ENCODE measurements at places on chromosomes 12 and 14.

DNA sequence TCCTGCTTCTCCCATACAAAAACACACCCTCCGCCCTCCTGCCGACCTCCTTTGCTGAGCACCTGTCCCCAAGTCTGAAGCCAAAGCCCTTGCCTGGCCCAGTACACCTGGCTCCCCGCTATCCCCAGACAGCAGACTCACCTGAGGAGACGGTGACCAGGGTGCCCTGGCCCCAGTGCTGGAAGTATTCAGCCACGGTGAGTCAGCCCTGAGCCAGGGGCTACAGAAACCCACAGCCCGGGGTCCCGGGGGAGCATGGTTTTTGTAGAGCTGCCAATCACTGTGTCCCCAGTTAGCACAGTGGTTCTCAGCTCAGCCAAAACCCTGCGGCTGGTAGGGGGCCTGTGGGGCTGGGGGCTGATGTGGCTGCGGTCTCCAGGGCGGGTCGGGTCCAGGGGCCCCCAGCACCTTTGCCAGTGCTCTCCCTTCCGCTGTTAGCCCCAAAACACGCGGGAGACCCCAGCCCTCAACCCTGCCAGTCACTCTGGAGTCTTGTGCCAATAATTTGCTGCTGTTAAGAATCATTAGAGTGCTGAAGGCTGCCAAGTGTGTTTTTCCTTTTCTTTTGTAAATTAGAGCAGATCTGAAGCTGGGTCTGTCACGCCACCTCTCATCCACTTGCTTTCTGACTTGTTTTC, 339.0 kb downstream of the TMEM121 start:
- no peak for DNase-seq

GRCh38 chr12:107368586-107368985, 275.2 kb upstream of the CRY1 start:
- DNase-seq: peak; percentile 19

GRCh38 chr12:64691795-64692583, 67.2 kb downstream of the GNS start:
- DNase-seq: no peak

- no peak for DNase-seq
These were observed 595 bp upstream of the KRT85 start for GRCh38 chr12:52367876-52368275.

- DNase-seq: peak; percentile 81
These were observed 29.1 kb downstream of the SH2B3 start for GRCh38 chr12:111434680-111435338.

DNA sequence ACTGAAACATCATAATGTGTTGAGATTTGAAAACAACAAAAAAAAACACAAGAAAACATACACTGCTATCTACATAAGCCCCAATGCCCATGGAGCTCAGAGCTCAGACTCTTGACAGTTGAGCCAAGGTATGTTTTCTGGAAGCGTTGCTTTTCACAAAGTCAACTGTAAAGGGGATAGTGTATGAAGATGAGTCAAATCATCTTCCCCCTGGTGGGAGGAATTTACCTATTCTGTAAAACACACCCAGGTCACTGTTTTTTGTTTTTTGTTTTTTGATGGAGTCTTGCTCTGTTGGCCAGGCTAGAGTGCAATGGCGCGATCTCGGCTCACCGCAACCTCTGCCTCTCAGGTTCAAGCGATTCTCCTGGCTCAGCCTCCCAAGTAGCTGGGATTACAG, 361.4 kb upstream of the DIO2 start:
- no peak for DNase-seq

DNA sequence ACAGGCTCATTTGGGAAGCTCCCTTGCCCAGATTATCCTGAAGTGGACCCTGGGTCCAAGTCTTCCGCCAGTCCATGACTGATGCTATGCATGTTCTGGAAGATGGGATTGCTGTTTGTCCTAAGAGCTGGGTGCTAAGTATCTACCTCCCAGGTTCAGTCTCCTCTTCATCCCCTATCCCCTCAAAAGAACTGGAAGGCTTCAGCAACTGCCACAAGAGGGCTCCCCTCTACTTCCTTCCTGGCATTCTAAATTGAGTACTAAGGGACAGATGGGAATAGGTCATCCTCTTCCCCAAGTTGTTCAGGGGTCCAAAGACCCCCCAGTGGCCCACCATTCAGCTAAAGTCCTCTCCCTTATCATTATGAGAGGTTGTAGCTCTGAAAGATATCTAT, 9.0 kb upstream of the FKBP11 start:
- DNase-seq: no peak

GRCh38 chr12:27474344-27474743, 27.8 kb downstream of the SMCO2 start:
- DNase-seq: no peak

DNA sequence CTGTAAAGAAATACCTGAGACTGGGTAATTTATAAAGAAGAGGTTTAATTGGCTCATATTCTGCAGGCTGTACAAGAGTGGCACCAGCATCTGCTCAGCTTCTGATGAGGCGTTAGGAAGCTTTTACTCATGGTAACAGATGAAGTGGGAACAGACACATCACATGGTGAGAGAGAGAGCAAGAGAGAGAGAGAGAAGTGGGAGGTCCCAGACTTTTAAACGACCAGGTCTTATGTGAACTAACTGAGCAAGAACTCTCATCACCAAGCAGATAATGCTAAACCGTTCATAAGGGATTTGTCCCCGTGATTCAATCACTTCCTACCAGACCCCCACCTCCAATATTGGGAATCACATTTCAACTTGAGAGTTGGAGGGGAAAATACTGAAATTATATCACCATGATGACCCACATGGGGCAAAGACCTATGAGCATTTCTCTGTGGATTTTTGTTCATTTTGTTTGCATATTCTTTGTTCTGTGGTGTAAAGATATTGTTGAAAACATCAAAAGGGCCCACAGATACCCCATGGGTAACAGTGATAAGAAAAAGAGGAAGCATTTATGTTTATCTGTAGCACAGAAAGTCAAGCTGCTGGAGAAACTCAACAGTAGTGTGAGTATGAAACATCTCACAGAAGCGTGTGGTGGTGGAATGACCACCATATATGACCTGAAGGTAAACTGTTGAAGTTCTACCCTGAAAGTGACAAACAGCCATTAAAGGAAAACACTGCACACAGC, 135.2 kb upstream of the PDE3A start:
- no peak for DNase-seq

DNA sequence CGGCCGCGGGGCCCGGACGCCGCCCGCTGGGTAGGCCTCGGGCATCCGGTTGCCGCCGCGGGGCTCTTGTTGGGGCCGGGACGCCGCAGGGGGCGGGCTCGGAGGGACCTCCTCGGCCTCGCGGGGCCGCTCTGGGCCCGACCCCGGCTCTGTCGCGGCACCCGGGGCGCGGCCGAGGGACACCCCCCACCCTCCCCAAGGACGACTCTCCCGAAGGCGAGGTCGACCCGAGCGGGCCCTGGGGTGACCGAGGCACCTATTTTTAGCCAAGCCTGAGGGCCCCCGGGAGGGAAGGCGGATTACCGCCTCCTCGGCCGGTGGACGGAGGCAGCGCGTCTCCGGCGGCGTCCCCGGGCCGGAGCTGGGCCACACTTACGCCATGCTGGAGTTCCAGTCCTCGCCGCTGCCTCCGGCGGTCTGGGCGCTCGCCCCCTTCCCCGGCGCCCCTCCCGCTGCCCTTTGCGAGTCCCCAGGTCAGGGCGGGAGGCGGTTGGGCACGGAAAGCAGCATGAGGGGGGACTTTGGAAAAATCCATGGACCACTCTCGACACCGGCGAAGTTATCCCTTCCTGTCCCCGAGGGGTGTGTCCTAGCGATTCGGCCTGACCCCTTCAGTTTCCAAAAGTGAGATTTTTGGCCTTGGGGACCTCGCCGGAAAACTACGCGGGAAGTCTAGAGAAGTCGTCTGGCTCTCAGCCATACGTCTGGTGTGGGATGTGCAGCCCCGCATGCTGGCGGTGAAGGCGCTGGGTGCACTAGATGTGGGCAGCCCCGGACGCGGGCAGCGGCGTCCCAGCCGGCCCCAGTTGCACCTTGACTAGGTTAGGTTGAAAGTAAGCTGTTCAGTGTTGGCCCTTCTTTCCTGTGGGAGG, 699 bp downstream of the KTN1 start:
- peak; percentile 42 for DNase-seq

DNA sequence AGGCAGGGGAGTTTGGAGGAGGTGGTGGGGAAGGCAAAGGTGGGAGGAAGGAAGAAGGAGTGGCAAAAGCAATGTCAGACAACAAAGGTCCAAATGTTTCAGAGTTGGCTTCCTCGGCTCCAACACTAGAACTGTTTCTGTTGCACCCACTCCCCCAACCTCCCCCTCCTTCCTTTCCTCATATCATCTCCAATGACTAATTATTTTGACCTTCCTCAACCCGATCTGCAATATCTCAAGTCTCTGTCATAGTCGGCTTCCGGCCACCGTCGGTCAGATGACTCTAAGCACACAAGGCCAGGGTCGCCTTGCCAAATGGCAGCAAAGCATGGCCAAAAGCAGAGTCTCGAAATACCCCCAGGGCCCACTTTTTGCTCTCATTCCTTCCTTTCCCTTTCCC, 637.0 kb upstream of the TBX3 start:
- DNase-seq: no peak

DNA sequence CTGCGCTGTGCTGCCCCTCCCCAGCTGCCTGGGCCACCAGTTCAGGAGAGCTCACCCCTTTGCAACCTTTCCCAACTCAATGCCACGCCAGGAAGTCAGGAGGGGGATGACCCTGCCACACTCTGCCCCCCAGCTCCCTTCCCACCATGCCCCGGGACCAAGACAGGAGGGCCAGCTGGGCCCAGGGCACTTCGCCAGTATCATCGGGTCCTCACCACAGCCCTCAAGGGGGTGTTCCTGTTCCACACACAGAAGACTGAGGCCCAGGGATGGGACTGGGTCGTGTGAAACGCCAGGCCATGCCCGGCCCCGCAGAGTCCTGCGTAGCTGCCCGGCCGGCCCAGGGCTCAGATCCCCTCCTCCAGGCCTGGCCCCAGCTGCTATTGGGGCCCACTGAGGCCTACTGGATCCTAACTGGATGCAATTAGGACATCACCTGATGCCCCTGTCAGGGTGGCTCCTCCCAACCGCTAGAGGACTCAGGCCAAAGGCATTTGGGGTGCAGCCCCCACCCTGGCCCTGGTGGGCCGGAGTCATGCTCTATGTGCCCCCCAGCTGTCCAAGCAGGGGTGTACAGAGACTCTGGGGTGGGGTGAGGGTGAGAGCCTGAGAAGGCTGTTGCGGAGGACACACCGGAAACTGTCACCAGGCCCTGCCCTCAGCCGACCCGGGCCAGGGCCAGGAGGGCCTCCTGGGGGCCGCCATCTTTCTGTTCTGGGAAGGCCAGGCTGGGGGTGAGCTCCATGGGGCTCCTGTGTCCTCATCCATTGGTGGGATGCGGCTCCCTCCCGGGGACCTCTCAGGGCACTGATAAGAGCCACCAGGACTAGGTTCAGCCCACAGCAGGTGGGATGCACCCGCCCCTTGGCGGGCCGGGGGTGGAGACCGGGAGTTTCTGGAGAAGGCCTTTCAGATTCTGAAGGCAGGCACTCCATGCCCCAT, 29.3 kb upstream of the ANKRD9 start:
- DNase-seq: no peak

GRCh38 chr14:79074510-79074909, 904.3 kb downstream of the NRXN3 start:
- no peak for DNase-seq

DNA sequence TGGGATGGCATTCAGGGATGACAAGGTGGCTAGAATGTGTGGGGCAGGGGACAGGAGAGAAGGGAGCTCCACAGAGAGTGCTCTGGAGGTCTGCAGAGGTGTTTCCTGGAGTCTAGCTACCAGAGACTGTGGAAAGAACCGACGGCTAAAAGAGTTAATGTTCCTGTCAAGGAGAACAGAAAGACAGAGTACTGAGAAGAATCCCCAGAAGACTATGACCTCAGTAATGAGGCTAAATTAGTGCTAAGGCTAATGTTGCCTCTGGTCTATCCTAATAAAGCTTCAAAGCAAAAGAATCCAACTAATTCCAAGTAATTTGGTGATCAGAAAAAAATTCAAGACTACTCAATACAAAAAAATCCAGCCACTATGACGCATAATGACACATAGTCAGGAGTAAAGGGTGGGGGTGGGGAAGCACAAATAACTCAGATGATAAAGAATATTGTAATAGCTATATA, 44.7 kb downstream of the FERMT2 start:
- no peak for DNase-seq

GRCh38 chr14:84085493-84085892, 1444.5 kb upstream of the FLRT2 start:
- DNase-seq: no peak

GRCh38 chr12:57234233-57234570, 4.7 kb downstream of the SHMT2 start:
- DNase-seq: no peak

Data from stimulated activated CD4-positive, alpha-beta T cell treated with anti-CD3 and anti-CD28 coated beads, TNF-alpha, amount 100 ng/mL, for 4 hours (primary cell).